ENCODE measurements at places on chromosomes 3 and 15.

DNA sequence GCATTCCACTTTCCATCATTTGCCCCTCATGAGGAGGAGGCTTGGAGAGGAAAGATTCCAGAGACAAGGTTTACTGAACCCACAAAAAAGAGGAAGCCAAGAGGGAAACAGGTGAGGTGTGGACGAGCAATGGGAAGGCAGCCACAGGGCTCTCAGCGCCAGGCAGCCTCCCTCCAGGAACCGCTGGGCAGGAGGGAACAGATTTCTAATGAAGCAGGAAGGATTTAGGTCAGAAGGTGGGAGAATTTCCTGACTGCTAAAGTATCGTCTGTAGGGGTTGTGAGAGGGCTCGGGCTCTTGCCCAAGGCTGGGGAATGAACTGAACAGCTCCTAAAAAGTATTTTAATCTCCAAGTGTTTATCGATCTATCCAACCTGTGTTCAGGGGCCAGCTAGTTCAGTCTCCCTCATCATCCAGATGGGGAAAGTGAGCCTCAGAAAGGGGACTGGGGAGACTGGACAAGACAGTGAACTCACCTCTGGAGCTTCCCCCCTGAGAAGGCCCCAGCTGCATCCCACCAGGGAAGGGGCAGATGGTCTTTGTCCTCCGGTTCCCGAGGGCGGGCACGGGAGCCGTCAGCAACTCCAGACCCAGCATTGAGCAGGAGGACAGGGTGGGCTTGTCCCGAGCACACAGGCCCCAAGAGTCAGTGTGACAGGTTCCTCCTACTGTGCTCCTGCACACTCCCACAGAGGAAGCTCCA lies 10.5 kb downstream of the LOXL1 start:
- DNase-seq: no peak

DNA sequence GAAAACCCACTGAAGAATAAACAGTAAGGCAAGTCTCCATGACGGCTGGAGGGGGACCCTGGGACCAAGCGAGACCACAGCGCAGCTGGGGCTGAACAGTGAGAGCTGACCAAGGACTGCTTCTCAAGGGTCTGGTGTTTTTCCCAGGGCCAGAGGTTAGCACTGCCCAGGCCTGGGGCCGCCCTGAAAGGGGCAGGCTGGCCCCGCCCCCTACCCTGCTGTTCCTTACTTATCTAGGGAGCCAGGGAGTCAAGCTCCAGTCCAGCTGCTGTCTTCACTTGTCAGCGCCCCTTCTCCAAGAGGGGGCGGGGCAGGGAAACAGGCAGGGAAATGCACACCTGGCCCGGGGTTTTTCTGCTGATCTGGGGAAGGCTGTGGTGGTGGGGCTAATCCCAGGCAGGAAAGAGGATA lies 51.6 kb upstream of the HACD2 start:
- no peak for DNase-seq

DNA sequence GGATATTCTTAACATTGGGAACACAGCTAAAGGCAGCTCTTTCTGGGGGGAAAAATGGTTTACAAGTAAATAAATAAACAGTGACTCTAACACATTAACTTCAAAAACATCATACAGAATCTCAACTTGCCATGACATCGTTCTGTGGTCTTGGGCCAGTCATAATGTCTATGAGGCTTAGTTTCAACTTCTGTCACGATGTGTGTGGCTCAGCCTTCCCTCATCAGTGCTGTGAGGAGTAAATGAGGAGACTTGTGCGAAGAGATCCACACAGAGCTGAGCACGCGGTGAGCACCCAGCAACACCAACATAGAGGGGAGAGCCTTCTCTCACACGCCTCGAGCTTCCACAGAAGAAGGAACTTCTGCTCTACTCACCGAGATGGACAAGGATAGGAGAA lies 49.0 kb downstream of the DZIP1L start:
- DNase-seq: no peak

GRCh38 chr3:178277605-178278004 lies 258.6 kb upstream of the KCNMB2 start:
- no peak for DNase-seq

DNA sequence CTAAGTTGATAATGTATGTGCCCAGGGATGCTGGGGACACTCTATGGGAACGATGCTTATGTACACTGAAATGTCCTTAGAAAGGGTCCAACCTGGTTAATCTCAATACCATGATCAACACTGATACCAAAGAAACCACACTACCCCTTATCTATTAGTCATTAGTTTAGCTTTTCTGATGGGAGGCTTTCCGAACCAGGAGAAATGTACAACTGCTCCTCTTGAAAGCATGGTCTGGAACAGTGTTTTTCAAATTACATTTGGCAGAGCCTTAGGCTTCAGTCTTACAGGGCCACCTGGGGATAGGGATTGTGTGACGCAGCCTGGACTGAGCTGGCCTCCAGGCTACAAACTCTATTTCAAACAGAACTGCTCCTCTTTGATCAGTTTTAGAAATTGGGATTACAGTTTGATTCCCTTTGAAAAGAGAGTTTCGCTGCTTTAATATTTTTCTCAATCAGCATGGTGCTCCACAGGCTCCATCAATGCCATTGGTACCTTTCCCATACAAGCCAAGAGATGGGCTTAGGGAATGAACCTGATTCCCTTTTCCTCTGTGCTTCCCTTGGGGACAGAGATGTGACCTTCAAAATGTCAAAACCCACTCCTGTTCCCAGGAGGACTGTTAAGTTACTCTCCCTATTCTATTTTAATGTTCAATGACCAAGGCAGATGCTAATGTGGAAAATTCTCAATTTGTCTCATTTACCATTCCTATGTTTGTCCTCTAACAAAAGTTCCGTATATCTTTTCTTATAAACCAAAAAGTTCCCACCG lies 296.0 kb upstream of the ADAMTS9 start:
- DNase-seq: no peak

All from ACHN (cell line).